CD4-positive, alpha-beta memory T cell (primary cell): ENCODE measurements at places on chromosomes 5 and 9. TPM values are rescaled to one million over a fixed set of nuclear protein-coding genes. Genes with fewer than 3 reads are reported as not detected.

DNA sequence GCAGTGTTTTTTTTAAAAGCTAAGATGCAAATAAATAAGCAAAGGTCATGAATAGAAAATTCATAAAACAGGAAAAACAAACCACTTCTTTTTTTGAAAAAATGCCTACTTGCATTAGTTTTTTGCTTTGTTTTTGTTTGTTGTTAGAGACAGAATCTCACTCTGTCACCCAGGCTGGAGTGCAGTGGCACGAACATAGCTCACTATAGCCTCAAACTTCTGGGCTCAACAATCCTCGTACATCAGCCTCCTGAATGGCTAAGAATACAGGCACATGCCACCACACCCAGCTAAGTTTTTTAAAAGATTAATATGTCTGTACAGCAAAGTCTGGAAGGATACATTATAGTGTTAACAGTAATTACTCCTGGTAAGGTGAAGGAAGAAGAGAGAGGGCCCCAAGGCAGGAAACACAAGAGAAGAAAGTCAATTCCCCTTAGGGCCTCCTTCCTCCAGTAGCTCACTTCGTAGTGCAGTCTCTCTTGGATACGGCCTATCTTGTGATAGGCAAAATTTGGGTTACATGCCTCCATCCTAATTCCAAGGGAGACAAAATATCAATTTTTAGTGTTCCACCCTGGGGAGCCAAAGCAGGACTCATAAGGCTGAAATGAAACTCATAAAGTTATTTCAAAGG, 15.3 kb downstream of the FAM169A start:
- H3K4me3 ChIP-seq: no peak overlapping the region
- no peak for DNase-seq
- H3K36me3 ChIP-seq: no peaks in the 10 kb centered on the region
- no peak overlapping the region for H3K27ac ChIP-seq

SPZ1 gene
- not detected for total RNA-seq

PRDM9 gene
- total RNA-seq: not detected

DNA sequence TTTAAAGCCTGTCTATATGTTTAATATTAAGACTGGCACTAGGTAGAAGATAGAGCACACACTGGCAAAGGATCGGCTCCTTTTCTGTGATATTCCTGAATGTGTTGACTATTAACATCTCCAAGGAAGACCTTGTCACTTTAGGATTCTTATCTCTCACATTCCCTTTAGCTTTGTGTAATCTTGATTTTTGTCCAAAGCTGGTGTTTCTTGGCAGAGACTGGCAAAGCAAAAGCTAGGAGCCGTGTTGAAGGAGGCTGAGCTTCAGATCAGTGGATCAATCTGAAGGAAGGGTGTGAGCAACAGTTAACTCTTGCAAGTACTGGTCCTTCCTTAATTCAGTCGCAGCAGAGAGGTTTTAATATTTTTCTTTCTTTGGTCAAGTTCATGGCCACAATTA, 830.4 kb upstream of the ZNF608 start:
- H3K27me3 ChIP-seq: no peaks in the 10 kb centered on the region
- no peaks in the 10 kb centered on the region for H3K36me3 ChIP-seq
- no peak for DNase-seq
- H3K4me1 ChIP-seq: no peaks in the 10 kb centered on the region
- H3K4me3 ChIP-seq: no peak overlapping the region
- H3K27ac ChIP-seq: no peak overlapping the region

GRXCR2 gene
- not detected for total RNA-seq

PCDHGC5 gene
- total RNA-seq: not detected

ZNG1F gene
- 9.7 TPM for total RNA-seq

DNA sequence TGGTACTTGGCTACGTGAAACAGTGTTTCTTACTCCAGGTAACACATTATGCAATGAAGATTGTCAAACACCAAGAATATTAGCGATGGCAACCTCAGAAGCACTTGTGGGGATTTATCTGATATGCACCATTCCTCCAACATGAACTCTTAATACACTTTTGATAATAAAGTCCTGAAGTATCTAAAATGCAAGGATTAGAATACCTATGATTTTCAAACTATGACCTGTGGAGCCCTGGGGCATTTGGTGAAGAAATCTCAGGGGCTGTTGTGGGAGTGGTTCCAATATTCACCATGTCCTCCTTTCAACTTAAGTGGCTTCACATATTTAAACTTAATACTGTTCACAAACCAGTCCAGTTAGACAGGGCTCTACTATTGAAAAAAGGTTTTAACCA, 214.6 kb upstream of the POU5F2 start:
- no peak for DNase-seq
- no peaks in the 10 kb centered on the region for H3K4me1 ChIP-seq
- H3K4me3 ChIP-seq: no peak overlapping the region
- H3K27me3 ChIP-seq: no peaks in the 10 kb centered on the region
- no peaks in the 10 kb centered on the region for H3K36me3 ChIP-seq
- H3K27ac ChIP-seq: no peak overlapping the region

GRCh38 chr5:61910771-61911170, 395.2 kb upstream of the KIF2A start:
- no peaks in the 10 kb centered on the region for H3K36me3 ChIP-seq
- no peak overlapping the region for H3K27ac ChIP-seq
- no peaks in the 10 kb centered on the region for H3K4me1 ChIP-seq
- DNase-seq: no peak
- H3K27me3 ChIP-seq: no peaks in the 10 kb centered on the region

GRCh38 chr5:97377582-97377981, 194.5 kb upstream of the RIOK2 start:
- H3K4me3 ChIP-seq: no peak overlapping the region
- no peaks in the 10 kb centered on the region for H3K27me3 ChIP-seq
- no peaks in the 10 kb centered on the region for H3K36me3 ChIP-seq

GRCh38 chr9:87195306-87195705, 248.0 kb upstream of the GAS1 start:
- no peak overlapping the region for H3K4me3 ChIP-seq
- no peaks in the 10 kb centered on the region for H3K27me3 ChIP-seq
- no peaks in the 10 kb centered on the region for H3K36me3 ChIP-seq
- no peaks in the 10 kb centered on the region for H3K4me1 ChIP-seq
- DNase-seq: no peak
- H3K27ac ChIP-seq: no peak overlapping the region

- H3K4me3 ChIP-seq: no peak overlapping the region
- no peaks in the 10 kb centered on the region for H3K4me1 ChIP-seq
- H3K27ac ChIP-seq: no peak overlapping the region
- H3K27me3 ChIP-seq: no peaks in the 10 kb centered on the region
- no peaks in the 10 kb centered on the region for H3K36me3 ChIP-seq
- no peak for DNase-seq
Observed at GRCh38 chr5:107526270-107526937, 144.3 kb downstream of the EFNA5 start.
